ENCODE measurements at places on chromosomes 3 and 15.

DNA sequence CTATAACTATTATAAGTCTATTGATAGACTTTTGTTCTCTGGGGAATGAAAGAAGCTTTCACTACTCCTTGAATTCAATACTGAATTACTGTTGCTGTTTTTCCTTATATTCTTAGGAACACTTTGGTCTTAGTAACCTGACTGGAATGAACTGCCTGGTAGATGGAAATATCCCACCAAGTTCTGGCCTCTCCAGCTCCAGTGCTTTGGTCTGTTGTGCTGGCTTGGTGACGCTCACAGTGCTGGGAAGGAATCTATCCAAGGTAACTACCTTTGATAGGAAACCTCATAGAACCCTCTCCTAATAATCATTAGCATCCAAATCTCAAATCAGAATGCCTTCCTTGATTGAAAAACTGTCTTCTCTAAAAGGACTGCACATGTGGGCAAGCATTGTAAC, 69.1 kb downstream of the GALK2 start:
- DNase-seq, result no peak

DNA sequence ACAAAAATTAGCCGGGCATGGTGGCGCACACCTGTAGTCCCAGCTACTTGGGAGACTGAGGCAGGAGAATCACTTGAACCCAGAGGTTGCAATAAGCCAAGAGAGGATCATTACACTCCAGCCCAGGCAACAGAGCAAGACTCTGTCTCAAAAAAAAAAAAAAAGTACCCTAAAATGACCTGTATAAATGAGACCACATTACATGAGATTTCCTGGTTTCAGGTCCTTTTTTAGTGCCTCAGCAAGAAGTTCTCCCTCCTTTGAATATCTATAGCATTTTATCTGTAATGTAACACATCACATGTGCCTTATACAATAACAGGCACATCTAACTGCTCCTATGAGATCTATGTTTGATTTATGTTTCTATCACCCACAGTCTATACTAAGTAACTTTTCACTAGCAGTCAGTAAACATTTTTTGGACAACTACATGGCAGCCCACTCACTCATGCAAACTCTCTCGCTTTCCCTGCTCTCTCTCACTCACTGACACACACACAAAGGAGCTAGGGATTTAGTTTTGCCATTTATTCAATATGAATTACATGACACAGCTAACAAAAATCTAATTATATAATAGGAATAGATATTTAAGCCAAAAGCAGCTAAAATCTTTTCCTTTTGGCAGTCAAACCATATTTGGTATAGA, 34.1 kb downstream of the ADAM10 start:
- no peak for DNase-seq

- DNase-seq, result no peak
Observed at GRCh38 chr3:147483578-147483977, 74.4 kb downstream of the ZIC1 start.

- no peak for DNase-seq
Observed at GRCh38 chr3:52372822-52373504, 56.8 kb downstream of the DNAH1 start.

DNA sequence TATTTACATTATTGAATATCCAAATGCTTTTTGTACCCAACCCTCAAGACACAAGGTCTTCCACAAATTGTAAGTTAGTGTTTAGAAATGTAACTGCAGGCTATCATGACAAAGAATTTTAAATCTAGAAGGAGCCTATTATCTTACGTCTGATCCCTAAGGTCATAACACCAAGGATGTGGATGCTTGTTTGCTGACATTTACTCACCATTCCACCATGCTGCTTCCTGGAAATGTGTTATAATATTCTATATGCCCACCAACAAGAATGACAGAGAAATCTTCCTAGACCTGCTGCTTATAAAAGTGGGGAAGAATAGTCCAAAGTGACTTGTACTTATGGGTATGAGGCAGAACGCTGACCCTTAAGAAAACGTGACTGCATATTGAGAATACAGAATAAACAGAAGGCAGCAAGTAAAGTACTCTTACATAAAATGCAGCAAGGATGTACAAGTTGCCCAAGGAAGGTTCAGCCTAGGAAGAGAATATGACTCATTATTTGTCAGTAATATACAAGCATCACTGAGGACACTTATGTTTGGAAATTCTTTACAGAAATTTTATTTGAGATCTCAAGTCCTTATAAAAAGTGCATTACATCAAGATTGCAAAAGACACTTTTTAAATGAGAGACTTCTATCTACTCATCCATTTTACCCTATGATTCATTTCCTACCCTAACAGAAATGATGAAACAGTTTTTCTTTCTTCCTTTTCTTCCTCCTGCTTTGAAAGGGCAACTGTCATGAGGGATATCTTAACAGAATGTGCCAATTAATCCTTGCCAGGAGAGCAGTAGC, 59.6 kb downstream of the ESYT3 start:
- no peak for DNase-seq

DNA sequence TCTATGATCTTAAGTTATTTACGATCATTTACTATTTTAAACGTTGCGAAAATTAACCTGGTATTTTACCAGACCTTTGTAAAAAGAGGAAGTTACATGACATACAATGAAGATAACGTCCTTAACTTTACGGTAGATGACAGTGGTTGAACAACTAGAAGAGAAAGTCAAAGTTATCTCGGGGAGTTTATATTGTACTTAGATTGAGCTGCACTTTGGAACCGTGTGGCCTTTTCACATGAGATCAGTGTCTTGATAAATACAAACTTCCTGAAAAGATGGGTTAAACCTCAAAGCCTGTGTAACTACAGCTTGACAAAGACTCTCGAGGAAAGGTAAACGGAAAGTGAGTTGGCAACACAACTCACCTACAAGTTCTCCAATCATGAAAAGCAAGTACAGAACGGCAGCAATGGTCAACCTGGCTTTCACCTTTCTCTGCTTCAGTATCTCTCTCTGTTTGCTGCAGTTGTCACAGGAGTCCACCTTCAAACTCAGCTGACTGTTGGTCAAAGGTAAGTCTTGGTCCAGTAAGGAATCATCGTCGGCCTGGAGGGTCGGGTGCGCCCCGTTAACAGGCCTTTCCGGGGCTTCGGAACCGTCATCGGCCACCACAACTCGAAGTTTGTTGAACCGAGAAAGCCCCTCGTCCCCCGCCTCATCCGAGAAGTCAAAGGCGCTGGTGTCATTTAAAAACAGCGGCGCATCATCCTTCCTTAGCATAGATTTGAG, 793 bp downstream of the SLC30A4 start:
- DNase-seq, result no peak

- DNase-seq, result no peak
Observed at GRCh38 chr15:33074212-33074611, 120.3 kb downstream of the FMN1 start.

- DNase-seq, result no peak
Observed at GRCh38 chr3:43212914-43213611, 73.3 kb upstream of the SNRK start.
